ENCODE measurements at places on chromosomes 12 and 14. TPM values are rescaled to one million over a fixed set of nuclear protein-coding genes. Genes with fewer than 3 reads are reported as not detected.

DNA sequence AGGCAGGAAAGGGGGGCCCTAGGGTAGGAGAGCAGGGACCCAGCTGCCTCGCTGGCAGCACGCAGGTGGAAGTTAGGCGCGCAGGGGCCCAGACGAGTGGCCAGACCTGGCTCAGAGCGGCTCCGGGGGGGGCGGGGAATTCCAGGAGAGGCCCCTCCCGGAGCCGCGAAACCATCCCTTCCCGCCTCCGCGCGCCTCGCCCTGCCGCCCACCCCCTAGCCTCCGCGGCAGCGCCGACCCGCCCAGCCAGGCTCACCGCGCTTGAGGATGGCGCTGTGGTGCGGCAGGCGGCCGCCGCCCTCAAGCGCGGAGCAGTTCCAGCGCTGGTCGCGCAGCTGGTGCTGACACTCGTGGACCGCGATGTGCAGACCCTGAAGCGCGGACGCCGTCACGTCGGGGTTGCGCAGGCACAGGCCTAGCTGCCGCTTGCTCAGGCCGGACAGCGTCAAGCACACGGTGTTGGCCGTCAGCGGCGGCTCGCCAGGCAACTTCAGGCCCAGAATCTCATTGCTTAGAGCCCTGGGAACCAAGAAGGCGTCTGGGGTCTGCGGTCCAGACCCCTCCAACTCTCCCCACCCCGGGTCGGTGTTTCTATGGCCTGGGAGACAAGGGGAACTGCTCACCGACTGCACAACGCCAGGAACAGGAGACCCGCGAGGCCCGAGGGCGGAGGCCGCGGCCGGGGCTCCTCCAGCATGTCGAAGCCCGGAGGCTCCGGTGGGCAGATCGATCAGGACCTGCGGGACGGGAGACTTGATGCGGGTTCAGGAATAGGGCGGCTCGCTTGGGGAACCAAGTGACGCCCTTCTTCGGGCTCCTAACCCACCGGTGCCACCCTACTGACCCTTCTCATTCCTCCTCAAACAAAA, 1.5 kb downstream of the WNT10B start:
- peaks cover 33% of the 10 kb centered on the region for H3K4me1 ChIP-seq
- no peaks in the 10 kb centered on the region for H3K36me3 ChIP-seq
- no peak overlapping the region for H3K27ac ChIP-seq
- peaks cover 54% of the 10 kb centered on the region for H3K27me3 ChIP-seq
- no peak overlapping the region for H3K4me3 ChIP-seq

DNA sequence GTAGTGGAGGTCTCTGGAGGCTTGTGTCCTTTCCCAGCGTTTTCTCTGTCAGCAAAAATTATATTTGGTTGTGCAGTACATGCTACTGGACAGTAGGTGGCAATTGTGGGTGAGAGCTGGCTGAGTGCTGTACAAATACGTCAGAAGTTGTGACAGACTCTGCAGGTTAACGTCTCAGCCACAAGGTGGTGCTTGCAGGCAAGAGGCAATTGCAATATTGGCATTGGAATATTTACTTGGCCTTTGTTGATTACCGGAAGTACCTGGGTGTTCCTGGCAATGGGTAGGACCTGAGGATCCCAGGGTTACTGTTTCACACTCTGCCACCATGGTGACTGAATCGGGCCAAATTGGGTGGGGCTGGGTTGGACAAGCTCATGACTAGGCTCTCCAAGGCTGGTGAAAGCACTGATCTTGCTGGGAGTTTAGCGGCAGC, 333.9 kb upstream of the LMO3 start:
- H3K27me3 ChIP-seq: no peaks in the 10 kb centered on the region
- DNase-seq: peak; percentile 26
- no peak overlapping the region for H3K27ac ChIP-seq
- H3K4me1 ChIP-seq: no peaks in the 10 kb centered on the region
- H3K36me3 ChIP-seq: no peaks in the 10 kb centered on the region
- no peak overlapping the region for H3K4me3 ChIP-seq

DNA sequence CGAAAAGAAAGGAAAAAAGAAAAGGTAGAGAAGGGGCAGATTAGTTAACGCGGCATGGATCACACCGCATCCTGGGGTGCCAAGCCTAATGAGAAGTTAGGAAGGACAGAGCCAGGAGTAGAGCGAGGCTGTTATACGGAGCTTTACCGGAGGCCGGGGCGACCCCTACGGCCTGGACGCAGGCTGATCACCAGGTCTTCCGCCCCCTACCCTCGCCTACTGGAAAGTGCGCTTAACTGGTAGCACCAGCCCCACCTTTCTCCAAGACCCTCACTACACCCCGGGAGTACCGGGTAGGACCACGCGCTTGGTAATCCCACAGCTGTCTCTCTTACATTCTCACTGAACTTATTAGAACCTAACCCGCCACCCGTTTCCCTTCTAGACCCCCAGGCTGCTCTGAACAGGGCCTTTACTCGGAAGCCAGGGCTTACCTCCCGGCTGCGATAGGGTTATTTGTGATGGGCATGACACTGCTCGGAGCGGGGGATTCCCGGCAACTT, 33.8 kb downstream of the WBP11 start:
- peaks cover 7% of the 10 kb centered on the region for H3K27me3 ChIP-seq
- H3K27ac ChIP-seq: peak overlapping the region; percentile 97
- peak overlapping the region; percentile 91 for H3K4me3 ChIP-seq
- DNase-seq: no peak
- peaks cover 61% of the 10 kb centered on the region for H3K36me3 ChIP-seq
- H3K4me1 ChIP-seq: peaks cover 36% of the 10 kb centered on the region

GRCh38 chr12:2212971-2213869, 160.4 kb downstream of the CACNA1C start:
- no peak overlapping the region for H3K4me3 ChIP-seq
- DNase-seq: no peak
- H3K4me1 ChIP-seq: no peaks in the 10 kb centered on the region
- no peaks in the 10 kb centered on the region for H3K36me3 ChIP-seq
- peaks cover 8% of the 10 kb centered on the region for H3K27me3 ChIP-seq

- H3K4me1 ChIP-seq: peaks cover 24% of the 10 kb centered on the region
- peak overlapping the region; percentile 60 for H3K27ac ChIP-seq
- no peak for DNase-seq
- H3K36me3 ChIP-seq: peaks cover 5% of the 10 kb centered on the region
- peak overlapping the region; percentile 93 for H3K4me3 ChIP-seq
Measured at GRCh38 chr12:121712190-121712460, 427 bp upstream of the TMEM120B start.

VPS37B gene
- total RNA-seq: 28.2 TPM

DNA sequence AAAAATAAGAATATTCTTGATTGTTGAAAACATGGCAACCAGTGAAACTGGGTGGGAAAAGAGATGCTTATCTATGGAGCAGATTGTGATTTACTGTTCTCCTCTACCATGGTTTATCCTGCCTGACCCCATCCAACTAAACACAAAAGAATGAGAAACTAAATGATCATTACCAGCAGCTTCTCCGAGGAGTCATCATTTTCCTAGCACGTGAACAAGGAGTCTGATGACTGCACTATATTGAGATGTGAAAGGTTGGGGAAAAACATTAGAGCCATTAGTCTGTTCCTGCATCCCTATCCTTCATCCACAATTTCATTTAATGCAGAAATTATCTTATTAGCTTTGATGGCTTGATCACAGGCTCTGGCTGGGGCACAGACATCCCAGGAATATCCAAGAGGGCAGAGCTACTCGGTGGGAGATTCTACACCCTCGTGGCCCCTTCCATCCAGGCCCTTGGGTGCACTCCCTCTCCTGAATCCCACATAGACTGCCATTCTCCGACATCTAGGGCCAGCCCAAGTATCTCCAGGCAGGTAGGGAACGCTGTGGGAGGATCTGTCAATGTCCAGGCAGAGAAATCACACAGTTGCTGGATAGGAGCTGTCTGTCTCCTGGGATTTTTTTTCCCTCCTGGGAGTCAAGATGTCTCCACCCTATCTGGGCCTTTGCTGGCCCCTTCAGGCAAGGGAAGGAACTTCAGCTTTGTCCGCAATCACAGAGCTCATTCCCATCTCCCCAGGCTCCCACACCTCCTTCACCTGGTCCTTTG, 43.3 kb upstream of the DHRS4 start:
- H3K27ac ChIP-seq: no peak overlapping the region
- H3K4me1 ChIP-seq: no peaks in the 10 kb centered on the region
- peaks cover 15% of the 10 kb centered on the region for H3K27me3 ChIP-seq

DNA sequence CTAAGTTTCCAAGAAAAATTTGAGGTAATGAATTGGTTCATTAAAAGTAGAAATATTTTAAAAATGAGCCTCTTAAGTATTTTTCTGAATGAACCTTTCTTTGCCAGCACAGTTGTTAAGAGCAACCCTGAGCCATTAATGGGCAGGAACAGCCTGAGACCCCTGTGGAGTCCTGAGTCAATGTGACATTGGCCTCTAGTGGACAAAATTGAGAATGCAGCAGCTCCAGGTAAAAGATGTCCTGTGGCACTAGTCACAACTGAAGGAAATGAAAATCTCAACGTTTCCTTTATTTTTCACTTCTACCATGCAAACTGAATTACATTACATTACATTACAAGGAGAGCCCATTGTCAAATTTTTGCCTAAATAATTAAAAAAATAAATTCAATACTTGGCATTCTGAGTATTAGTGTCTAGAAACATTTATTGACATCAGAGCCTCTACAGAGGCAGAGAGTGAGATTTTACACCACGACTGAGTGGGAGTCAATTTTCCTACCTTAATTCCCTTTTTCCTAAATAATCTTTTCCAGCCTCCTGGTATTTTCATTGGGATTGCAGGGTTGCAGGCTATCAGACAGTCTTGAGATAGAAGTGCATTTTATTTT, 135.7 kb downstream of the PPM1H start:
- peaks cover 3% of the 10 kb centered on the region for H3K27me3 ChIP-seq
- H3K36me3 ChIP-seq: no peaks in the 10 kb centered on the region
- peaks cover 3% of the 10 kb centered on the region for H3K4me1 ChIP-seq
- DNase-seq: peak; percentile 45
- no peak overlapping the region for H3K4me3 ChIP-seq

SERPINA3 gene
- total RNA-seq: not detected

- no peak overlapping the region for H3K4me3 ChIP-seq
- H3K36me3 ChIP-seq: no peaks in the 10 kb centered on the region
- peaks cover 3% of the 10 kb centered on the region for H3K4me1 ChIP-seq
- DNase-seq: no peak
- peaks cover 28% of the 10 kb centered on the region for H3K27me3 ChIP-seq
Measured at GRCh38 chr14:59126714-59127436, 61.6 kb upstream of the DAAM1 start.

EMC9 gene
- 39.1 TPM for total RNA-seq

MYF6 gene
- total RNA-seq: not detected

- H3K27me3 ChIP-seq: no peaks in the 10 kb centered on the region
- H3K27ac ChIP-seq: no peak overlapping the region
Measured at GRCh38 chr12:83245156-83245555, 558.5 kb downstream of the TMTC2 start.

C3AR1 gene
- total RNA-seq: 2.7 TPM

BEGAIN gene
- total RNA-seq: 5.9 TPM

REC8 gene
- total RNA-seq: 29.2 TPM

- peaks cover 16% of the 10 kb centered on the region for H3K4me1 ChIP-seq
- H3K36me3 ChIP-seq: no peaks in the 10 kb centered on the region
- peak overlapping the region; percentile 77 for H3K27ac ChIP-seq
Measured at GRCh38 chr12:113136128-113136989, 798 bp upstream of the RASAL1 start.

DPF3 gene
- total RNA-seq: 1.1 TPM

GRCh38 chr12:112826011-112826410, 34.5 kb downstream of the RPH3A start:
- peaks cover 4% of the 10 kb centered on the region for H3K27me3 ChIP-seq
- no peak overlapping the region for H3K4me3 ChIP-seq
- H3K36me3 ChIP-seq: no peaks in the 10 kb centered on the region
- no peak overlapping the region for H3K27ac ChIP-seq

DNA sequence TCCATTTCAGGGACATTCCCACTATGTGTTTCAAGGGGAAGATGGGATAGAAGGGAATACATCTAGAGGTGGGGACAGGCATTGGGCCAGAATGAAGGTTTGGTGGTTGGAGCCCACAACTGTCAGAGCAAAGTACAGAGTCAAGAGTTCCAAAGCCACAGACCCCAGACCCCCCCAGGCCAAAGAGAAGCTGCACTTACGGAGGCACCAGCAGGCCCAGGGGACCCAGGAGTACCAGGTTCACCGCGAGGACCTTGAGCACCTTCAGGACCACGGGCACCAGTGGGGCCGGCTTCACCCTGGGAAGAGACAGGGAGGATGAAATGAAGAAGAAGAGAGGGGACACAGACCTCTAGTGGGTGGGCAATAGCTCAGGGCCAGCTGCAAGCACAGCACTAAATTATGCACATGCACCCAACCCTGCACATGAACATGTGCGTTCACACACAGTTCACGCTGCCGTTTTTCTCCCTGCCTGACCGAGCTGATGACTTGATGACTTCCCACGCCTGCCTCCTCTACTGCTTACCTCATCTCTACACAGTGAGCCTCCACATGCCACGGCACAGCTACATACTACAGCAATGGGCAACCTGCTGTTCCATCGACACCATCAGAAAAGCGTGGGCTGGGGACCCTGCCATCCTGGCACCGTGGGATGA, 16.7 kb downstream of the COL2A1 start:
- H3K27me3 ChIP-seq: peaks cover 22% of the 10 kb centered on the region
- H3K4me3 ChIP-seq: no peak overlapping the region
- H3K27ac ChIP-seq: no peak overlapping the region
- H3K36me3 ChIP-seq: no peaks in the 10 kb centered on the region
- H3K4me1 ChIP-seq: peaks cover 23% of the 10 kb centered on the region
- no peak for DNase-seq

DNA sequence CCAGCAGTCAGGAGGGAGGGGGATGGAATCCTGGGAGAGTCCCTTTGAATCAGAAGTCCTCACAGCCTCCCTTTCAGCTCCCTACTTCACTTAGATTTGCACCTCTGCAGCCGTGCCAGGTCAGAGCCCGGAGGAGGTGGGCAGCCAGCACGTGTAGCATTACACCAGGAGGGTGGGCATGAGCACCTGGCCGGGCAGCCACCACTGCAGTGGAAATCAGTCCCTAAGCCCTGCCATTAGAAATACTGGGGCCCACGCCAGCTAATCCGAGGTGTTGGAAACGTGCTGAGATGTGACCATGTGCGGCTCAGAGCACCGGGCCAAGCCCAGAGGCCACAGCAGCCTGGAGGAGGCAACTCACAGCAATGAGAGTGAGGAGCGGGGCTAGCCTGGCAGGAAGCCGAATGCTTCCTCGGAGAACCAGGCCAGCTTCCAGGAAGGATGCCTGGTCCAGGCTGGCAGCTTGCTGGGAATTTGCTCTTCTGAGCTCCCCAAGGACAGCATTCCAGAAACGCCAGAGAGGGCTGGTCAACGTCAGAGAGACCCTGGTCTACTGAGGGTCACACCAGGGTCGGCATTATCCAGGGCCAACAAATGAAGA, 9.4 kb upstream of the CACNA2D4 start:
- H3K4me3 ChIP-seq: no peak overlapping the region
- no peaks in the 10 kb centered on the region for H3K27me3 ChIP-seq
- peaks cover 10% of the 10 kb centered on the region for H3K4me1 ChIP-seq
- no peaks in the 10 kb centered on the region for H3K36me3 ChIP-seq
- H3K27ac ChIP-seq: no peak overlapping the region

OTOGL gene
- total RNA-seq: not detected

GRCh38 chr12:108611884-108612415, 14.1 kb upstream of the TMEM119 start:
- no peak overlapping the region for H3K27ac ChIP-seq
- no peak overlapping the region for H3K4me3 ChIP-seq
- DNase-seq: peak; percentile 65
- no peaks in the 10 kb centered on the region for H3K27me3 ChIP-seq
- peaks cover 35% of the 10 kb centered on the region for H3K4me1 ChIP-seq
- H3K36me3 ChIP-seq: peaks cover 11% of the 10 kb centered on the region

- no peak overlapping the region for H3K4me3 ChIP-seq
- peaks cover 3% of the 10 kb centered on the region for H3K36me3 ChIP-seq
- peak overlapping the region; percentile 13 for H3K27ac ChIP-seq
- DNase-seq: peak; percentile 41
- no peaks in the 10 kb centered on the region for H3K27me3 ChIP-seq
Measured at GRCh38 chr12:50224026-50224692, 57.0 kb upstream of the CERS5 start.

PAX9 gene
- not detected for total RNA-seq
